ENCODE measurements at places on chromosomes 7 and 10.

DNA sequence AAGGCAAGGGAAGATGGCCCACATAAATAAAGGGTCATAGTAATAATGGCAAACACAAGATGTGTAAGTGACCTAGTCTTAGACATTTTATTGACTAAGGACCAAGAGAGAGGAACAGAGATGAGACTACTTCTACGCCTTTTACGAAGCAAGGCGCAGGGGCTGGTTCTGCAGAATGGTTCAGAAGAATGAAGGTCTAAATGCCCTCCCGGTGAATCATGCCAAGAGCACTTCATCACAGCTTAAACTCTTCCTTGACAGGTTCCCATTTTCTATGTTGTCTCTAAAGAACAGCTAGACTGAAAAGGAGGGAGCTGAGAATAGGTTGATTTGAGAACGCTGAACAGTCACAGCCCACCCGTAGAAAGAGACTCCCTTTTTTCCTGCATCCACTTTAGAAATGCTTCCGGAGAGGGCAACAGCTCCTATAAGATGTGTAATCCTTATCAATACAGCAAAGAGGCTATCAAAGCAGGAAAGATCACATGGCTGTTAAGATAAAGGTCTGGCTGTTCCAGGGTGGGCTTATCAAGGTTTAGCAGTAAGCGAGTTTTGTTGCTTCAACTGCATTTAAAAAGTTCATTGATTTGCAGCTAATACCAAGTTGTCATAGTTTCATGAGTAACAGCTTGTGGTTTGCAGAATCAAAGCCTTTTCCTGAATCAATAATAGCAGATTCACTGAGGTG, 93.4 kb upstream of the AUTS2 start:
- DNase-seq: no peak

GRCh38 chr7:140263277-140263676, 86.5 kb upstream of the KDM7A start:
- no peak for DNase-seq

GRCh38 chr7:24409431-24410024, 125.5 kb downstream of the NPY start:
- no peak for DNase-seq

- DNase-seq: no peak
Observed at GRCh38 chr10:44948642-44949041, 11.0 kb upstream of the RASSF4 start.

GRCh38 chr10:10198363-10198762, 819.3 kb upstream of the CELF2 start:
- DNase-seq: no peak

- no peak for DNase-seq
Observed at GRCh38 chr7:91462316-91462715, 198.1 kb downstream of the FZD1 start.

DNA sequence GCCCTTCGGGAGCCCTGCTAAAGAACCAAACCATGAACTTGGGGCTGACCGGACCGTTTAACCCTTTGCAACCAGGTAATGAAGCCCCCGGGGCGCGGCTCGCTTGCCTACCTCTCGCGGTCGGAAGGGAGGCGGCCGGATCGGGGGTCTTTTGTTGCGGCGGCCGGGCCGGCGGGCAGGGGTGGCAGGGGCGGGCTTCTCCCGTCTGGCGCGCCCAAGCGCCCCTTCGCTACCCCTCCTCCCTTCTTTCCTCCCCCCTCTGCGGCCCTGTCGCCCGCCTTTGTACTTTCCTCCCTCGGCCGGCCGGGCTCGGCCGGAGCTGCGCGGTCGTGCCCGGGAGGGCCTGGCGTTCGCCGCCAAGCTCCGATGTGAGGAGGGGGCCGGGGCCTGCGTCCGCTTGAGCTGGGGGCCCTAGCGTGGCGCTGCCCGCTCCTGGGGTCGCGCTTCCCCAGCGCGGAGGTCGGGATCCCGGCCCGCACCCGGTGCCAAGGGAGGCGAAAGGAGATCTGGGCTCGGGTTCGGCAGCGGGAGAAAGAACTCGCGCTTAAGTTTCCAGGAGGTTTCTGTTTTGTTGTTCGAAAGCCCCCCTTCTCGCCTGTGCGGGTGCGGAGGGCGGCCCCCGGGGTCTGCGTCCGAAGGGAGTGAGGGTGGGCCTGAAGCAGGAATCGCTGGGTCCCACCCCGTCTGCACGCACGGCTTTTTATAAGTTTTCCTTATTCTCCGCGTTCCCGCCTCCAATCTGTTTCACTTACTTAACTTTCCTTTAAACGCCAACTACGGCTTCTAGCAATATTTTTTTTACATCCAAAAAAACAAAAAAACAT, 436.8 kb upstream of the GALNT17 start:
- peak; percentile 30 for DNase-seq

GRCh38 chr7:98211221-98211675, at the start of gene BHLHA15:
BHLHA15 (plus strand) TSS chr7:98211439; CDS start chr7:98212310, 871 bp downstream.
- peak; percentile 11 for DNase-seq

GRCh38 chr7:151314401-151314800, 27.2 kb upstream of the NUB1 start:
- DNase-seq: no peak

- DNase-seq: peak; percentile 20
Observed at GRCh38 chr10:103896225-103896624, 21.8 kb downstream of the STN1 start.

GRCh38 chr10:16689227-16689626, 128.0 kb downstream of the RSU1 start:
- peak; percentile 25 for DNase-seq

DNA sequence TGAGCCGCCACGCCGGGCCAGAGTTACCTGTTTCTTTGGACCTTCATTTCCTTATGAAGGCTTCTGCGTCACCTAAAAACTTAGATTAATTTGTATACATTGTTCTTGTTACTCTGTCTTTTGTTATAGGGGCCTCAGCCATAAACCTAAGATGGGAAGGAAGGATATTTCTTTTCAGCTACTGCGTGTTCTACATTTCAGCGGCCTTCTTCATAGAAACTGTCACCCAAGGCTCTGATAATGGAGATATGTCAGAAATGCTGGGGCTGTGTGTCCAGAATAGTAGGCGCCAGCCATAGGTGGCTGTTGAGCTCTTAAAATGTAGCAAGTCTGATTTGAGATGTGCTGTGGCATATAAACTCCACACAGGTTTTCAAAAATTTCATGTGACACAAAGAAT, 52.9 kb downstream of the HK1 start:
- DNase-seq: no peak

DNA sequence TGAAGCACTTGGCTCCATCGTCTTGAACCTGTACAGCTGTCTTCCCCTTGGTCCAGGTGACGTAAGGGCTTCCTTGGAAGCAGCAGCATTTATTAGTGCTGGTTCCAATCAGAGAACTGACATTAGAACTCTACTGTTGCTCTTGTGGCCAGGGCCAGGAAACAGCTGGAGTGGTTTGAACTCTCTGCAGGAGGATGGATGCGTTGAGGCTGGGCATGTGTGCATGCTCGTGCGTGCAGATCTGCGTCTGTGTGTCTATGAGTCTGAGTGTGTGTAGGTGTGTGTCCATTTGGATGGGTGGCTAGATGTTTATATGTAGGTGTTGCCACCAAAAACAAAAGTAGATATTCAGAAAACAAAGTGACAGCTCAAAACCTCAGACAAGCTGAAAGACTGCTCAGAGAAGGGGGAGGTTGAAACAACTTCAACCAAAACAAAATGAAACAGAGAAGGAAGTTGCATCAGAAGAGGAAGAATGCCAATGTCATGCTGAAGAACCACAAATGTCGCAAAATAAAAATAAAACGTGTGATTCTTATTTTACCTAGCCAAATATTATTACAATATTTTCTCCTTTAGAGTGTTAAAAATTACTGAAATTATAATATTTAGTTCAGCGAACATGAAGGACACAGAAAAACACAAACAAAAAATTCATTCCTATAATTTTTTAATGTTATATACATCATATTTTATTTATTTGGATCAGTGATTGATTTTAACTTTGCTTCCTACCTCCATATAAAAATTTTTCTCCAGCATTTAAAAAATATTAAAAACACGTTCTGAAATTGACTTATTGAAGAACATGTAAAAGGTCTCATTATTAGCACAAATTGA, 96.1 kb upstream of the MKLN1 start:
- peak; percentile 70 for DNase-seq

DNA sequence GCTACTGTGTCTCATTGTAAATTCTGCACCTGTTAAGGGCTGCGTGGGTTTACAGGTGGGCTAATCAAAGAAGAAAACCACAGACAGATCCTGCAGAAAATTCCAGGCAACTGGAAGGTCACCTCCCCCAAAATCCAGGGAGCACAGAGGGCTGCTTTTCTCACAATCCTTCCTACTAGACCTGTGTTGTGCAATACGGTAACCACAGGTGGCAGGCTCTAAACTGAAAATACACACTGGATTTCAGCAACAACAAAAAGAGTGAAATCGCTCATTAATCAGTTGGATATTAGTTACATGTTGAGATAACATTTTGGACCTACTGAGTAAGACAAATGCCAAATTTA, 83.2 kb downstream of the SLC16A9 start:
- no peak for DNase-seq

GRCh38 chr7:91285696-91286355, 21.6 kb downstream of the FZD1 start:
- peak; percentile 61 for DNase-seq

DNA sequence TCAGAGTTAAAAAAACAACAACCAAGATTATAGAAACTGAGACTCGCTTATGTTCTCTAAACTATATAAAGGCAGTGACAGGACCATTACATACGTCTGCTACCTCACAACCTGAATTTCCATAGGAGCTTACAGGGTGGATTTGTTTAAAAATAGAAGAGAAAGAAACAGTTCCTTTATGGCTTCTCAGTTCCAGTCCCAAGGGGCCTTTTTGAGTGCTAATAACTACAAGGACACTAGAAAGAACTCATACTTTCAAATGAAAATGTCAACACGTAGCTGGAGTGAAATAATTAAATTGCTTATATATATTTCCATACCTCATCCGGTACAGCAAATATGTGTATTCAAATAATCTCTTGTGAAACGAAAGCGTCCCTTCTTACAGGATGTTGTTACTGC, 19.7 kb downstream of the TSPAN12 start:
- no peak for DNase-seq

- DNase-seq: no peak
Observed at GRCh38 chr10:6402349-6402709, 177.7 kb downstream of the PRKCQ start.

- DNase-seq: peak; percentile 53
Observed at GRCh38 chr10:6297951-6298381, 95.2 kb downstream of the PFKFB3 start.

GRCh38 chr10:86387178-86387794, 20.7 kb upstream of the GRID1 start:
- DNase-seq: no peak

- DNase-seq: peak; percentile 73
Observed at GRCh38 chr7:100563809-100564400, 9.8 kb downstream of the SAP25 start.

DNA sequence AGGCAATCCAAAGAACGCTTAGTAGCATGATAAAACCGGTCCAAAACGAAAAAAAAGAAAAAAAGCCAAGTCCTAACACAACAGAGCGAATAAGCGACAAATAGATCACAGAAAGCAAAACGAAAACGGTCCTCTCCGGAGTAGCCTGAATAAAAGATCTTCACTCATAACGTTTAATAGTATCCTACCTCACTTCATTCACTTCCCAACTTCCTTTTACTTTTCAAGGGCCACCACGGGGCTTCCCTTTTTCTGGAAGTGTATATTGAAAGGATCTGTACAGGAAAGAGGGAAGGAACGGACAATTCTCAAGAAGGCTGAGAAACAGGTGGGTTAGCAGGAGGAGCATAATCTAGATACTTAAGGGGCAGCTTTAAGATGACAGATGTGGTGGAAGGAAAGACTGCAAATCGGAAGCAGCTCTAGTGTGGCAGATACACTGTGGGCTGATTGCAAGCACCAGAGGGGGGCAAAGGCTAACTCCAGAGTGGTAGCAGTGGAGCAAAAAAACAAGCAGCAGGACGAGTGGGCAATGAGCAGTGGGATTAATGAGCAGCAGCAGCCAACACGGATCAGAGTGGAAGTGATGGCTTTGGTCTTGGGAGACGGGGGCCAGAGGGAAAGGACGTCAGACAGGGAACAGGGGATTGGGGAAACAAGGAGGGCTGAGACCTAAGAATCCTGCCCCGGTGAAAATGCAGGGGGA, 866 bp downstream of the CNOT4 start:
- peak; percentile 53 for DNase-seq

- DNase-seq: no peak
Observed at GRCh38 chr7:101983147-101983811, 165.9 kb downstream of the CUX1 start.

DNA sequence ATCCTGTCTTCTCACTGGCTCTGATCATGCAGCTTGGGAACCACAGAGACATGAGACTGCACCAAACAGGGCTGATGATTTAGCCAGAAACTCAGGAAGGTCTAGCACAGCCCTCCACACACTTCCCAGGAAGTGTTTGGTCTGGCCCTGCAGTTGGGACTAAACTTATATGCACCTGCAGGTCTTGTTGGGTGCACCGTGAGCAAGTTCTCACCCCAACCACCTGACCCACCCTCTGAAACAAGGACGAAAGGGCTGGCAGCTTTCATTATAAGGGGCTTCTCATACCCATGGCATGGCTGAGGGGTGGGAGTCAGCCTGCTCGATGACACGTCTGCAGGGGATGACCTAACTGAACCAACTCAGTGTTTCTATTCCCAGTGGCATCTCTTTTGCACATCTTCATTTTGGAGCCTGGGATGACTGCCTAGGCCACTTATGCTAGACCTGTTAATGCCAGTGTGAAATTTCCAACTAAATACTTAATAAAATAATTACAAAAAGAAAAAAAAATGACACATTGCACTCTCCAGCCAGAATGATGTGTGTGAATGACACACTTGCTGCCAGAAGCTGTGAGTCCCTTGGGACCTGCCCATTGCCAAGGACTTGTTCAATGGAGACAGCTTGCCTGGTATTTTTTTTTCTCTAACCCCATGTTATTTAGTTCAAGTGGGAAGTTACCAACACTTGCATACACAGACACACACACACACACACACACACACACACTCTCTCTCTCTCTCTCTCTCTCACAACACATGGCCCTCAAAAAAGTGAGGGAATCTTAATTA, 102.6 kb downstream of the NEURL1 start:
- DNase-seq: no peak

- no peak for DNase-seq
Observed at GRCh38 chr10:97773096-97773495, 1.3 kb upstream of the SFRP5 start.

- no peak for DNase-seq
Observed at GRCh38 chr7:69502358-69502757, 95.9 kb upstream of the AUTS2 start.

- DNase-seq: no peak
Observed at GRCh38 chr10:31708474-31708873, 220.2 kb downstream of the ARHGAP12 start.

GRCh38 chr7:105101864-105102263, 87.9 kb downstream of the KMT2E start:
- DNase-seq: no peak

GRCh38 chr10:59829024-59829423, 75.8 kb upstream of the MRLN start:
- no peak for DNase-seq
